ENCODE measurements at places on chromosomes 12 and 14.
A peak's percentile ranks its signal among the peaks of the same experiment; 100 is the strongest.

- DNase-seq = no peak
Measured at GRCh38 chr12:100229036-100229635, 28.5 kb downstream of the ACTR6 start.

DNA sequence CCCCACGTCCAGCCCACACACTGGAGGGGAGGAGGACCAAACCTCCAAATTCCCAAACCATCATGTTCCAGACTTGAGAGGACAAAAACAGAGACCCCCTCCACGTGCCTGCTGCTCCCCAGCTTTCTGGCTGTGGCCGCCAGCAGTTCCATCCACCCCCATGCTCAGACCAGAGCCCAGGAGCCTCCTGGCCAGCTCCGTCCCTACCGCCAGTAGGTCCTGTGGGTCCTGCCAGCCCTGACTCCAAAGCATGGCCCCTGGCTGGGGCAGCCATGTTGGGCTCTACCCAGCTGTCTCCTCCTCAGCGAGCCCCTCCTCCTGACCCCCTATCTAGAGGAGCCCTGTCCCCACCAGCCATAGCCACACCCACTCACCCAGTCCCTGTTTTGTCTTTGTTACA, 227.3 kb upstream of the RTL1 start:
- no peak for DNase-seq

DNA sequence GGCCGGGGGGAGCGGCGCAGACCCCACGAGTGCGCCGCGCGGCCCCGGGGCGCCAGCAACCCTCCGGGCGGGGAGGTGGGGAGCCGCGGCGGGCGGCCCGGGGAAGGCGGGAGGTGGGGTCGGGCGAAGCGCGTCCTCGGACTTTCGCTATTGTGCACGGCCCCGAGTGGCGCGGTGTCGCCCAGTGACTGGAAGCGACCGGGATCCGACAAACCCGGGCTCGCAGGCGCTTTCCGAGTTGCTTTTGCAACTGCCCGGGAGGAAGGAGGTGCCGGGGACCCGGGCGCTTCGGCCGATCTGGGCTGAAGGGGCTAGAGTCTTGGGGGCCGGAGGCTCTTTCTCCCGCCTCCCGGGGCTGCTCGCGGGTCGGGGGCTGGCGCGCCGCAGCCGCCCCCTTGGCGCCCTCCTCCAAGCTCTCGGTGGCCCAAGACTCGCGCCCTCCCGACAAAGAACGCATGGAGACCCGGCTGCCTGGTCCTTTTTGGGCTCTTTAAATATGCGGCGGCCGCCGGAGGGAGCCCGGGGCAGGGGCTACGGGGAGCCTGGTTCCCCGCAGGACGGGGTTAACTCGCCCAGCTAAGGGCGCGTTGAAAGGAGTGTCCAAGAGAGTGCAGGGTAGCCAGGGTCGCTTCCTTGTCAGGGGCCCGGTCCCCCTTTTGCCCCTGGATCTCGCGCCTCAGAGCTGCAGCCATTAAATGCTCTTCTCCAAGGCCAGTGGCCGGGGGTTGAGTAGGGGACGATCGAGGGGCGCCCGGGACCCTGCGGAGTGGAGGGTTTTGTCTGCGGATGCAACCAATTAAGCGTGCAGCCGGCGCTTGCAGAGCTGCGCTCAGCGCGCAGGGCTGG, 1.4 kb downstream of the HMGA2 start:
- no peak for DNase-seq

DNA sequence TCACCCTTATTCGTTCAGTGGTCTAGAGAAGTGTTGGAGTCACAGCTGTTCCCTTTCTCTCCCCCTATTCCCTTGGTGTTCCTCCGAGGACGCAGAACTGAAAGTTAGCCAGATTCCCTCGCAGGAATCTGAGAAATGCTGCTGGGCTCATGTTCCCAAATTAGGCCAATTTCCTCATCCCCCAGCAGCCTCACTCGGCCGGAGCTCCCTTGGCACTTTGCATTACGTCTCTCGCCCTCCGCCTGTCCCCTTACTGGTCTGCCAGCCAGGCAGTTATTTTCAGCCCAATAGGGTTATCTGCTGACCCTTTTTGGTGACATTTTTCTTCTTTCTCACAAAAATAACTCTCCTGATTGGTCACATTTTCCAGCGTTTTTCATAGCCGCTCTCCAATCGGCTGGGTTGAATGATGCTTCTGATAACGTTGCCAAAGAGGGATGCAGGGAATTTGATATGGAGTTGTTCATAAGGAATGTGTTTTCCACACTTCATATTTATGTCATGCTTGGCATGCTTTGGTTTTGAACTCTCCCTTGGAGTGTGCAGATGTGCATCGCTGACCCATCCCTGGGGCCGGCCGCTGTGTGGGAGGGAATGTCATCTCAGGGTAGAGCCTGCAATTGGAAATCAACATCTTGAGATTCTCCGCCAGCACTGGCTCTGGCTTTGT, 9.9 kb downstream of the IFT43 start:
- no peak for DNase-seq

GRCh38 chr14:77007975-77008421, 20.5 kb downstream of the IRF2BPL start:
- peak; percentile 69 for DNase-seq

GRCh38 chr14:96205059-96205977, 679 bp downstream of the BDKRB2 start:
- no peak for DNase-seq

GRCh38 chr12:6465467-6466183, 4.9 kb downstream of the VAMP1 start:
- peak; percentile 74 for DNase-seq

DNA sequence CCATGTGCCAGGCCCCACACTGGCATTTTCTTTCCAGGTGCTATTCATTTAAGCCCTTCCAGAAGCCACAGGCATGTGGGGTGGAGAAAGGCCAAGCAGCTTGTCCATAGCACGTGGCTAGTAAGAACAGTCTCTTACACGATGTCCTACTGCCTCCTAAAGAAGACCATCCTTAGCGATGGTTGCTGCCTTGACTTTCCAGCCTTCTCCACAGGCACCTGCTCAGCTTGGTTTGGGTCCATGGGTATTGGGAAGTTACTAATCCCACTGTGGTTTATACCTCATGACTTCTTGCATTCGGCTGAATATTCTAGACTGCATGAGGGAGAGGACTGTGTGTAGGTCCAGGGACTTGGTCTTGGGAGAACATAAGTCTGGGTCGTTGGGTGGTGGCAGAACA, 49.2 kb downstream of the NINJ2 start:
- no peak for DNase-seq

DNA sequence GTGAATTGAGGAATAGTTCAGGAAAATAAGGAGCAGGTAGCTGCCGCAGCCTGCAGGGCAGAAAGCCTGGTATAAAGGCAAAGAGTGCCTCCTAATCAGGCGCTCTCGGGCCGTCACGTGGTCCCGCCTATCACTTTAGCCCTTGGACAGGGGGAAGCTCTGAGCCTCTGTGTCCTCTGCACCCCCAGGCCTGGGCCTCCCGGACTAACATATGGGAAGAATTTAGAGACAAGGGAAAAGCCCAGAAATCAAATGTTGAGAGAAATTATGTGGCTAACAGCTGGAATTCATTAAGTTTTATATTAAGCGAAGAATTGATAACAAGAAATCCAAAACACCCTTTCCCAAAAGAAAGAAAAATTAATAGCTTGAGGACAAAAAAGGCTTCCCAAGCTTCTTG, 417.7 kb downstream of the ATP23 start:
- peak; percentile 19 for DNase-seq

- DNase-seq = no peak
Measured at GRCh38 chr14:93937519-93937918, 10.4 kb downstream of the FAM181A start.

- DNase-seq = no peak
Measured at GRCh38 chr14:36423430-36423829, 96.6 kb downstream of the NKX2-1 start.

DNA sequence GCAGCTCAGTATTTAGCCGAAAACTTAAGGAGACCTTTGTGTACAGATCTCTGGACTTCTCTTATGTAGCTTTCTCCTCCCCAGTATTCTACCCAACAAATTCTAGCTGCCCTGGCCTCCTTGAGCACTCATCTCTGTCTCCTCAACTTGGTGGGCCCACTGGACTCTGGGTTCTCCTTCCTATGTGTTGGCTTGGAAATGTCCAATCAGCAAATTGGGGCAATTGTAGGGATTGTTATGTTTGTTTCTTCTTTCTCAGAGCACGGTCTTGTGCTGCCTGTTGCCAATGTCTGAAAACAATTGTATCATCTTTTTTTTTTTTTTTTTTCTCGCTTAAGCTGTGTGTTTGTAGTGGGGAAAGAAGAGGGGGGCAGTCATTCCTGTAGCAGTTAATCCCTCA, 30.2 kb downstream of the NTN4 start:
- DNase-seq = no peak

- DNase-seq = no peak
Measured at GRCh38 chr14:81286574-81287370, 66.0 kb upstream of the GTF2A1 start.

DNA sequence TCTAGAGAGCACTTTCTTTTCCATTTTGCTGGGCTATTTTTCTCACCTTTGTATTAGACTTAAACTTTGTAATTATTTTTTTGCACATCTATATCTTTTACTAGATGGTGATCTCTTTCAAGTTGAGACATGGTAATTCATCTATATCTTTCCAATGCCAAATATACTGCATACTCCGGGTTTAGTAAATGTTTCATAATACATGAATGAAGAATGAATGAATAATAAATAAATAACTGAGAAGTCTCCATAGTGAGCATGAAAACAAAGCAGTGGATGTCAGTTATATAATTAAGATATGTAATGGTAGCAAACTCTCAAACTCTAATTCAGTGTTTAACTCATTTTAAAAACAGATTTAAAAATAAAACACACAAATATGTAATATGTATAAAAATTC, 342.5 kb upstream of the KITLG start:
- DNase-seq = no peak

- no peak for DNase-seq
Measured at GRCh38 chr12:99110212-99110611, 465.1 kb downstream of the APAF1 start.

GRCh38 chr12:52691841-52692150, 11.5 kb downstream of the KRT77 start:
- DNase-seq = no peak

DNA sequence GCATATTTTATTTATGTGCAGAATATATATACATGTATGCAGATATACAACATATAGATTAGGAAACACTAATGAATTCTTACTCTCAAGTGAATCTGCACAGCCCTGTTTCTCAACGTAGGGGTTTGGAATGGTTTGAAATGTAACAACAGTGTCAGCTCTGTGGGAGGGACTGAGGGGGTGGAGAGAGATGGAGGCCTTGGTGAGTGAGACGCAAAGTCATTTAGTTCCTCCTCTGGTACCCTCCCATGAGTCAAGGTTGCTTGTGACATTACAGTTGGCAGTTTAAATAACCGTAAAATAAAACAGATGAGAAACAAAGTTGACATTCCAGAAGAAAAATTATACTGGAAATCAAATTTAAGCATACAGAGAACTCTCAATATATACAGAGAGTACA, 313.0 kb upstream of the PRKD1 start:
- no peak for DNase-seq

DNA sequence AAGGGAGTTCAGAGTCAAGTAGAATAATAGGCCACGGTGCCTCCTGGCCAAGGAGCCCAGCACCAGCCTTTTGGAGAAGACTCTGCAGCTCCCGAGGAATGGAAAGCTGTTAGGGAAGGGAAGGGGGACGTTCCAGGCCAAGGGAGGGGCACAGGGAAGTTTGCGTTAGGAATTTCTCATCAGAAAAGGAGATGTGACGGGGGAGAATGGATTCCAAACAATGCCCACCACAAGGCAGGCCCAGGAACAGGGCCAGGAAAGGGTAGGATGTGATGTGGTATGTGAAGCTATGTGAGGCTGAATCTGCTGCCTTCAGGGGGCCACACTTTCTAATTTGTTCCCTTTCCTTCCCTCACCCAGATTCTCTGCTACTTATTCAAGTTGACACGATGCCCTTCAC, 46.0 kb downstream of the DGLUCY start:
- no peak for DNase-seq

GRCh38 chr12:114636723-114637480, 47.1 kb downstream of the TBX3 start:
- no peak for DNase-seq

GRCh38 chr12:55673638-55674037, 34.1 kb downstream of the ITGA7 start:
- DNase-seq = no peak

GRCh38 chr12:67382241-67382871, 113.2 kb downstream of the CAND1 start:
- DNase-seq = no peak

DNA sequence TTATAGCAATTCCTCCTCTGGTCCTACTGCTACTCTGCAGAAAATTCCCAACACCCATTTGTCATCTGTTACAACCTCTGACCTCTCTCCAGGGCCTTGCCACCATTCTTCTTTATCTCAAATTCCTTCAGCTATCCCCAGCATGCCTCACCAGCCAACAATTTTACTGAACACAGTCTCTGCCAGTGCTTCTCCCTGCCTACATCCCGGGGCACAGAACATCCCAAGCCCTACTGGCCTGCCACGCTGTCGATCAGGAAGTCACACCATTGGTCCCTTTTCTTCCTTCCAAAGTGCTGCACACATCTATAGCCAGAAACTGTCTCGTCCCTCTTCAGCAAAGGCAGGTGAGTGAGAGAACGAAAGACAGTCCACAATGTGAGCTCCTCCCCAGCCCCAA, 122.1 kb downstream of the TTLL5 start:
- DNase-seq = no peak

DNA sequence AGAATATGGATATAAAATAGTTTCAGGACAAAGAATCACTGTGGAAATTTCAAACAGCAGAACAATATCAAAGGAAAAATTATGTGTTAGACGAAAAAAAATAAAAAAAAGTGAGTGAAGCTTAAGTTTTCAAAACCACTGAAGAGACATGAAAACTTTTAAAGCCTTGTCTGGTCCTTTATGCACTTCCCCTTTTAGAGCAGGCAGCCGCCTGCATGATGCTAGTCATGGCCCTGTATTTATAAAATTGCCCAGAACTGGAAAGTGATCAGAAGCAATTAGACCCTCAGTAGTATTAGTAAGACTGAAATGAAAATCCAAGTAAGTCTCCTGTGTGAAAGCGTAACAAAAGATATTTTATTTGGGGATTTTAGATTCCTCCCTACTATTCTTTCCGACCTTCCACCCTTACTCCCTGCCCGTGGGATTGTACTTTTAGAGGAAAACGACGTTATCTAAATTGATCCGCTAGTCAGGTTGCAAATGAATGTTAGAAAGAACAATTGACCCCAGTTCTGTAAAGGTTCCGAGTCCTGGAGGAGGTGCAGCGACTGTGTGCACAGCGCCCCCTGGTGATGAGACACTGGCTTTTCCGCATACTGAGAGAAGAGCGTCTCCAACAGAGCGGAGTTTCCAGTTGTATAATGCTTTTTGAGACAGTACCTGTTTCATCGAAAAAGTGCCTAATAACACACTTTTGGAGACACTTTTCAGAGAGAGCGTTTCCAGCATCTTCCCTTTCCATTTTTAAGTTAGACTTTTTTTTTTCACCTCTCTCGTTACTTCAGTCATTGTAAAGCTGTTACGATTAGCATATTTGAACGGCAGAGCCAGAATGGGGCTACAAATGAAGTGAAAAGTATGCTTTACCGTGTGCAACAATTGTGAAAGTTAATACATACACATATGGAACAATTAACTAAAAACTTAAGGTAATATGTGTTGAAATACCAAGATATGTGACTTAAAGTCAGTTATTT, 12.4 kb downstream of the MGST1 start:
- DNase-seq = peak; percentile 5

Data from left kidney (tissue), 8 donors.